Activated CD8-positive, alpha-beta T cell treated with anti-CD3 and anti-CD28 coated beads, Interleukin-2, amount 10 ng/mL, durations not matched to agents 7 days and 5 days (primary cell): ENCODE measurements at places on chromosomes 3 and 15.

DNA sequence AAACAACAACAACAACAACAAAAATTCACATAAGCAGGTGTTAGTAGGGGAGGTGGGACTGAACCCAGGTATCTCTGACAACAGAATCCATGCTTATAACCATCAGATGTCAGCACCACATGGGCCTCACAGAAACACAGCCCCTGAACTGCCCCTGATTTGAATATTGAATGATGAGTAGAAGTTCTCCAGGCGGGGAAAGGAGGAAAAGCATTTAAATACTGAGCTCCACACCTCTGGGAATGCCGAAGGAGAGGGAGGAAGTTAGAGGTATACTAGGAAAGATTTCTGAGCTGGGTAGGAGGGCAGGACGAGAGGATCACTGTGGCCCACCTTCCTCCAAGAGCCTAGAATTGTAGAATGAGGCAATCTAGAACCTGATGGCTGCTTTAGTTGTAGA lies 31.9 kb upstream of the EIF4A2 start:
- no peak for DNase-seq

- DNase-seq = no peak
These were observed 170.0 kb downstream of the SEMA6D start for GRCh38 chr15:47887241-47887800.

DNA sequence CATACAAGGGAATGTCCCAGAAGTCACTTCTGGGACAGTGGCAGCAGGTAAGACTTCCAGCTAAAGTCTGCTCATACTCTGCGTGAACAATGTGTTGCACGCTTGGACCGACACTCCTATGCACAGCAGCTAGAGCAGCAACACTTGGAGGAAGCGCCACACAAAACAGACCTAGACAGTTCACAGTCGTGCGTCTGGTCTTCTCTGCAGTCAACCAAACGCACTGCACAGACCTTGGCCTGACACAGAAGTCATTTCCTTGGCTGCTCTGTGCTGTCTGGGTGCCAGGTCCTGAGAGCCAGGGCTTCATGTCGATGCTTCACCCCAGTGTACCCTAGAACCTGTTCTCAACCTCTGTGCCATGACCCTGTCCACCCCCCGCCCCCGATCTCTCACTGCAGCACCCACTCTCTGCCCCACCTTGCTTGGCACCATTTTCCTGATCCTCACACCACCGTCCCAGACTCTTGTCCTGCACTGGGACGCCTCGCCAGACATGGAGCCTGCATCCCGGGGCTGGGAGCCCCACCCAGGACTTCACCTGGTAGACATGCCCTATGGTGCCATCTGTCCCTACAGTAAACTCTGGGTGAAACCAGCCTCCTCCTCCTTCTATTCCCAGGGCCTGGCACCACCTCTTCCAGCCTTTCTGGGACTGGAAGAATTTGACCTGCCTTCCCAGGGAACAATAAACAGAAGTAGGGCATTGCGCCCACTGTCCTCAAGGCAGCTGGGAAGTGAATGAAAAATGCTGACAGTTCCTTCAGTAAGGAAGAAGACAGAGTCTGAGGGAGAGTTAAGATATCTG lies 3.1 kb downstream of the ATP10A start:
- peak; percentile 59 for DNase-seq

DNA sequence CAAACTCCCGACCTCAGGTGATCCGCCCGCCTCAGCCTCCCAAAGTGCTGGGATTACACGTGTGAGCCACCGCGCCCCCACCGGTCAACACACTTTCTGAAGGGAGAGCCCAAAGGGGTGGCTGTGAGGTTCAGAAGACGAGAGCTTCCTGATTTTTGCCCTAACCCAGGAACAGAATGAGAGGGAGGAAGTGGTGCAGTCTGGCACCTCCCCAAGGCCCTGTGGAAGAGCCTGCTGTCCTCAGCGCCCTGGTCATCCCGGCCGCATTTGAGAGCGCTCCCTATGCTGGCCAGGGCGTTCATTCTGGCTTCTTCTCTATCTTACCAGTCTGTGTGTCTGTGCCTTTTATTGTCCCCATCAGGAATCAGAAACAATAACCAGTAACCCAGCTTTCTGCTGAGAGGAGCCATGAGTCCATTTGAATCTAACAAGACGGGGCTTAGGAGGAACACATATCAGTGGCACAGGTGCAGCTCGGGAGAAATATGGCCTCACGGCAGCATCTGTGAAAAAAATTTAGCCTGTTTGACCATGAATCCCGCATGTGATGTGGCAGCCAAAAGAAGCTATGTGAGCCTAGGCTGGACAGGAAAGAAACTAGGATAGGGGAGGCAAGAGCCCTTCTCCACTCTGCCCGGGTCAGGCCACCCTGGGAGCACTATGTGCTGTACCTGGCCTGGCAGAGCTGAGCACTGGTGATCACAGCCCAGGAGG lies 12.9 kb downstream of the BDH1 start:
- DNase-seq = no peak

DNA sequence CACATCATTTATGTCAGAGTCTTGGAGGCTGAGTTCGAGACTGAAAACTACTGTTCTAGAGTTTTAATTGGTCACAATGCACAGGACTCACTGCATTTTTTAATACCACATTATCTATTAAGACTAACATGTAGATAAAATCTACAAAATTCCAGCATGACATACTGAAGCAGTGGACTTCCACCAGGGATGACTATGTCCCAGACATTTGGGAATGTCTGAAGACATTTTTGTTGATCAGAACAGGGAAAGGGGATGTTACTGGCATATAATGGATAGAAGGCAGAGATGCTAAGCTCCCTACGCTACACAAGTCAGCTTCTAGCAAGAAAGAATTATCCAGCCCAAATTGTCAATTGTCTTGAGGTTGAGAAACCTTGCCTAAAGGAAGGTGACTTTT lies 419.0 kb upstream of the TGFBR2 start:
- DNase-seq = no peak

GRCh38 chr3:48596676-48597407 lies 1.7 kb upstream of the COL7A1 start:
- no peak for DNase-seq

DNA sequence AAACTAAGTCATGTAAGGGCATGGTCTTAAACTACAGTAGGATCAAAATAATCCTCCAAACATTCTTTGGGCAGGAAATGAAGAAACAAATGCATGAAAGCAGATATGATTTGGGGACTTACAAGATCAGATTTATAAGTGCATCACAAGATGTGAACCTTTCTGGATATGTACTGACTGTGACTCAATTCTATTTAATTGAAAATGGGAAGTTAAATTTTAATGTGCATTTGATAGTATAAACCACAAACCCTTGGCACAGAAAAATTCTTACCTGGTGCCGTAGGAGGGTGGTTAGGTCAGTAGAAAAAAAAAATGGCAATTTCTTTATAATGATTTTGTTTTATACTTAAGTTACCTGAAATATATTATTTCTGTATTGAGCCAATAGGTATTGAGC lies 262.5 kb upstream of the TGFBR2 start:
- DNase-seq = no peak

- no peak for DNase-seq
These were observed 193.8 kb upstream of the PPP2R3A start for GRCh38 chr3:135771760-135772159.

- no peak for DNase-seq
These were observed 2.3 kb upstream of the DNAH1 start for GRCh38 chr3:52313774-52314188.
